Dermis lymphatic vessel endothelial cell (primary cell): ENCODE measurements at places on chromosomes 3 and 15. TPM values are rescaled to one million over a fixed set of nuclear protein-coding genes. Genes with fewer than 3 reads are reported as not detected.

MOBP gene
- under 0.01 TPM in 1 of 2 replicates, not detected in the other for total RNA-seq

MAGI1 gene
- 84.7 and 113 TPM in 2 replicates for total RNA-seq

AGTR1 gene
- total RNA-seq = not detected in 2 replicates

SYNM gene
- 86.0 and 167 TPM in 2 replicates for total RNA-seq

PCYT1A gene
- 41.0 and 49.4 TPM in 2 replicates for total RNA-seq

MUC13 gene
- total RNA-seq = not detected in 2 replicates

RPL39L gene
- 11.3 and 20.4 TPM in 2 replicates for total RNA-seq

PP2D1 gene
- not detected in 2 replicates for total RNA-seq

CD200 gene
- total RNA-seq = 4.7 and 6.7 TPM in 2 replicates

IL16 gene
- 3.3 and 6.2 TPM in 2 replicates for total RNA-seq

LEO1 gene
- total RNA-seq = 21.9 and 37.5 TPM in 2 replicates

CPNE9 gene
- not detected in 2 replicates for total RNA-seq

ZNF774 gene
- 1.2 and 1.4 TPM in 2 replicates for total RNA-seq
